ENCODE measurements at places on chromosomes 5 and 9.

- no peak for DNase-seq
These were observed 8.1 kb downstream of the LAMC3 start for GRCh38 chr9:131017067-131017466.

- no peak for DNase-seq
These were observed 33.4 kb downstream of the PCDHGC5 start for GRCh38 chr5:141522301-141522700.

GRCh38 chr5:2128686-2129355, 246.1 kb upstream of the IRX4 start:
- no peak for DNase-seq

- no peak for DNase-seq
These were observed at the start of gene CD74 for GRCh38 chr5:150412319-150413175. Gene CD74, minus strand, starts transcription at chr5:150412910. Its CDS starts 161 bp downstream, at chr5:150412749.

DNA sequence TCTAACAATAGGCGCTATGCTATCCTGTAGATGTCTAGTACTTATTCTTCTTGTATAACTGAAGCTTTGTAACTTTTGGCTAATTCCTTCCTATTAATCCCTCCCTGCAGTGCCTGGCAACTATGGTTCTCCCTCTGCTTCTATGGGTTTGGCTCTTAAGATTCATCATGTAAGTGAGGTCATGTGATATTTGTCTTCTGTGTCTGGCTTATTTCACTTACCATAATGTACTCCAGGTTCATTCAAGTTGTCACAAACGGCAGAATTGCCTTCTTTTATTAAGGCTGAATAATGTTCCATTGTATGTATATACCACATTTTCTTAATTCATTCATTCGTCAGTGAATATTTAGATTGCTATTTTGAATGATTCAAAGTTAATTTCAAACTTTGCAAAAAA, 149.9 kb upstream of the GAS1 start:
- no peak for DNase-seq
